ENCODE measurements at places on chromosomes 7 and 10.

DNA sequence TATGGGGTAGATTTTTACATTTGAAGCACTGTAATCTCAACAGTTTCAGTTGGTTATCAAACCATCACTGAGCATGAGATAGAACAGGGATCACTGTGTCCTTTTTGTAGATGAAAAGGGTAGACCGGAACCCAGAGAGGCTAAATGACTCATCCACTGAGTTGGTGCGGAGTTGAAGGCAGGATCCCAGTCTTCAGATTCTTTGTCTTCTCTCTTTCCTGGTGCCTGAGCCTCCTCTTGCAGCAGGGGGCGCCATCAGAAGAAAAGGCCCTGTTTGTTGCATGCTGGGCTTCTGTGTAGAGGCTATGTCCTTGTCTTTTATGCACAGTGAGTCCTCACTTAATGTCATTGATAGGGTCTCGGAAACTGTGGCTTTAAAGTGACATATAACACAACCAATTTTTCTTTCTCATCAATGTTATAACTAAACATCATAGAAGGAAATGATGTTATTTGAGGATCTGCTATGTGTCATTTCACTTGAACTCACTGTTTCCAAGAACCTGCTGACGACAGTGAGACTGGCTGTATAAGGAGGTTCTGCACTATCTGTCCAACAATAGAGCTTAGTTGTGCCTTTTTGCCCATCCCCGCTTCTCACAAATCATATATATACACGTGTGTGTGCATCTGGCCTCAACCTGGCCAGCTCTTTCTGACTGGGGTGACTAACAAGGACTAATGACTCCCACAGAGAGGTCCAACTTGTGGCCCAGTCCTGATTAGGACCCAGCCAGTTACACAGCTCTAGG is 14.3 kb downstream of the ZNF282 start:
- DNase-seq, result peak; percentile 37

- no peak for DNase-seq
These were observed 70.2 kb upstream of the LAMB4 start for GRCh38 chr7:108200326-108200725.

- no peak for DNase-seq
These were observed 46.1 kb upstream of the SEPTIN7 start for GRCh38 chr7:35754741-35755140.

DNA sequence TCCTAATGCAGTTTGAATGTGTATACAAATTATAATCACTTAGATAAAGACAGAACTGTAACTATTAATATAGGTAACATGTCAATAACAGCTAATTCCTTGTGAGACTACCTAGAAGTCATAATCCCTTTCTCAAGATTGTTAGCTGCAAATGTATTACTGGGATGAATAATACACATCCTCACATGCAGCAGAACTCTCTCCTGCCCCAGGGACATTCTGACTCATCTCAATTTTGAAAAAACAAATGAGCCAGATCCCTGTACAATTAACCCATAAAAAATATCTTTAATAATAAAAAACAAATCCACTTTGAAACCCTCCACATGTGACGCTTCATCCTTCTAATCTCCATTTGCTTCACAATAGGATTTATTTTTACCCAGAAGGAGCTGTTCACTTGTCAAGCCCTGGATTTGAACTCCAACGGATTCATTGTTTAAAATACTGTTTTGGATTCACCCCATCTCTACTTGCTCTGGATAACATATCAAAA is 428.4 kb upstream of the TEX47 start:
- no peak for DNase-seq

DNA sequence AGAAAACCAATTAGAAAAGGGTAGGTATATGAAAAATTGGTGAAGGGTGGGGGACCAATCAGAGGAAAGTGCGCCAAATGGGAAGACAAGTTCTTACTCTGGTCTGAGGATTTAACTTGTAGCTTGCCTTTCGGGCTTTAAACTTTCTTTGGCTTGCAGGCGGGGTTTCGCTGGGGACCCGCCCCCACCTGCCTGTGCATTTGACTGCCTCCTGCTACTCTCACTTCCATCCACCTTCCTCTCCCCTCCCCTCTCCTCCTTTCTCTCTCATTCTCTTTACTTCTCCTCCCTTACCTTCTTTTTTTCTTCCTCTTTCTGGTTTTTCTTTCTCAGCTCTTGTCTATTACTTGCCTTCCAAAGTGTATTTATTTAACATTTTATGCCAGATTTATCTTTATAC is 278.8 kb downstream of the DNAJB9 start:
- DNase-seq, result no peak

GRCh38 chr7:74429153-74429747 is 24.5 kb upstream of the GTF2IRD1 start:
- DNase-seq, result no peak

- no peak for DNase-seq
These were observed 52.7 kb downstream of the TAS2R16 start for GRCh38 chr7:122942765-122943164.

- no peak for DNase-seq
These were observed 18.5 kb downstream of the VSTM2A start for GRCh38 chr7:54560723-54561122.

- no peak for DNase-seq
These were observed 10.9 kb downstream of the TECPR1 start for GRCh38 chr7:98240961-98241673.

DNA sequence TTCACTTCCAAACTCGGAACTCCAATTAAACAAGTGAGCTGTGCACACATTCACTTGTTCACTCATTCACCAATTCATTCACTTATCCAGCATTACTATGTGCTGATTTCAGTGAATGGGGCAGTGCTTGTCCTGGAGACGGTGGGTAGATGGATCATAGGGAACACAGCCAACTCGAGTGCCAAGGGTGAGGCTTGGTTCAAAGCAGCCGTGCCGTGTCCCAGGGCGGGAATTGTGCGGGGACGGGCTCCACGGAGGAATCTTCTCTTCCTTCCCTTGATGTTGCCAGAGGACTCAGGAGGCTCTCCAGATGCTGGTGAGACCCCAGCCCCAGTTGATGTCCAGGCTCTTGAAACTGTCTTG is 2.9 kb downstream of the SH2D4B start:
- DNase-seq, result no peak

DNA sequence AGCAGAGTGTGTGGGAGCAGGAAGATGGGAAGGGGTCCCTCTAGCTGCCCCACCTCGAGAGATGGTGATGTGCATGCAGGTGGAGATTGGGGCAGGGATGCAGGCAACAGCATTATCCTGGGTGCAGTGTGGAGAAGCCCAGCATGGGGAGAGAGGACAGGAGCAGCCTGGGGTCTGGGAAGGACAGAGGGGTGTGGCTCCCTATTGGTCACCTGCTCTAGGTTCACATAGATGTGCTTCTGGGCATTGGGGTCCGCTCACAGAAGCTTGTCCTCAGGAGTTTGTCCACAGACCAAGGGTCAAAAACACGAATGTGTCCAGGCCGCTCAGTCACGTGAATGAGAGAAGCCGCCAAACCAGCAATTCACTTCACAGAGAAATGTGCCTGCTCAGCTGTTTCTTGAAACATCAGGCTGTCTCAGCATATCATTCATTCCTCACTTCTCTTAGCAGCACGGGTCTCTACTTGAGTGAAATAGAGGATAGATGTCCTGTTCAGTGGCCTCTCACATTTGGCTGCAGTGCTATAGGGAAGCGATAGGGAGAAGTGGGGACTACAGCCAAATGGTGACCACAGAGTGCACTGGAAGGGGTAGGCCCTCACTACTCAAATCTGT is 11.5 kb upstream of the SLC29A3 start:
- DNase-seq, result no peak

DNA sequence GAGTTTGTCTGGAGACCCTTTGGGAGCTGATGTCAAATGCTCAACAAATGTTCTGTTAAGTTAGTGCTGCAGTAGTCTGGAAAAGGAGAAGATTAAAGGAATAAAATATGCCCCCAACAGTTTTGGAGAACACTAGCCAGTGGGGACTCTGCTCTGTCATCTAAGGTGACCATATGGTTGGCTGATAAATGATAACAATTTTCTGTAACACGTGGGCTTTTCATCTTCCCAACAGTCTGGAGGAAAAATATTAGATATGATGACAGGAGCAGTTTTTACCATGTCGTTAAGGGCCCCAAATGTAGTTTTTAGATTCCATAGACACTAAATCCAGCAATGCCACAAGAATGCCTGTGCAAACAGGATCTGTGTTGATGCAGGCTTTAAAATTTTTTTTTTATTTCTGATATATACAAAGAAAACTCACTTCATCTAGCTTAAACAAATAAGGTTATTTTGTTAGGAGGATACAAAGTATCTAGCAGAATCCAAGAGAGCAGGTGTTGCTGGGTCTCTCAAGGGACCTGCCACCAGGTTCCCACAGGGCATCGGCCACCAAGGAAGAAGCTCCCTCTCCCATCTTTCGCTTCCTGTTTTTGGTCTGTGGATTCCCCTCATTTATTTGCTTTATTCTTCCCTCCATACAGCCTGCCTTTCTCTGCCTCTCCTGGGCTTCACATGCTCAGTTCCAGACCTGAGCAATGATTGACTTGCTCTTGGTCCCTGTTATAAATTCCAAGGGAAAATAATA is 6.2 kb upstream of the CFAP58 start:
- DNase-seq, result no peak

GRCh38 chr7:78702770-78703169 is 750.7 kb downstream of the MAGI2 start:
- DNase-seq, result no peak

DNA sequence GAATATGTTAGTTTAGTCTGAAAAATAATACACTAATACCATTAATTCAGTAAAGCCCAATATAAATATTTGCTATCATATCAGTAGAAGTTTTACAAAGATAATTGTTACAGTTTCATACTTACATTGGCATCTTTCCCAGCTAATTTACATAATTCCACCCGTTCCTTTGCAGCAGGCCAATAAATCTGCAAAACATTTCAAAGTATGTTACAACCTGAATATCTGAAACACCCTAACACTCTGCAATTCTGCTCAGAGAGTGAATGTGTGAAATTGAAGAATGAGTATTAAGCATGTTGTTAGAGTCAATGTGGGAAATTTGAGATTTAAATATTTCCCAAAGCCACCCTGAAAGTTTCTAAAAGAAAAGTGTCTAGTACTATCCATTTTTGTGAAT is 105.5 kb downstream of the SEMA3D start:
- no peak for DNase-seq

DNA sequence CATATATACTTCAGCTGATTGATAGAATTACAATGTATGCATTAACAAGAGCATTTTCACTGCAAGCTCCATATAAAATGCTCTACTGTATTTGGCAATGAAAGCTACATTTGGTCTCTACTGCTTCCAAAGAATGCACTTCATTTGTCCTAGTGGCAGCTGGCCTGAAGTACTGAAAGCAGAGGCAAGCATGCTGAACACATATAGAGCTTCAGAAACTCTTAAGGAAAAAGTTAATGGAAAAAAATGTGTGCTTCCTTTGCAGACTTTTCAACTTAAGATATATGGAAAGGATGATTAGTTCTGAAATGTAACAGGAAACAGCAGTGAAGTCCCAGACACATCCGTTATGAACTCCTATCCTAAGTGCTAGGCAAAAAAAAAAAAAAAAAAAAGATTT is 537.1 kb upstream of the POM121L12 start:
- DNase-seq, result no peak

- DNase-seq, result no peak
These were observed 48.5 kb upstream of the MKX start for GRCh38 chr10:27794157-27794556.

- DNase-seq, result no peak
These were observed 28.4 kb downstream of the TNRC18 start for GRCh38 chr7:5395246-5395645.

GRCh38 chr7:131331806-131332205 is 4.1 kb downstream of the MKLN1 start:
- no peak for DNase-seq

- no peak for DNase-seq
These were observed 143.8 kb downstream of the TES start for GRCh38 chr7:116354171-116354545.

DNA sequence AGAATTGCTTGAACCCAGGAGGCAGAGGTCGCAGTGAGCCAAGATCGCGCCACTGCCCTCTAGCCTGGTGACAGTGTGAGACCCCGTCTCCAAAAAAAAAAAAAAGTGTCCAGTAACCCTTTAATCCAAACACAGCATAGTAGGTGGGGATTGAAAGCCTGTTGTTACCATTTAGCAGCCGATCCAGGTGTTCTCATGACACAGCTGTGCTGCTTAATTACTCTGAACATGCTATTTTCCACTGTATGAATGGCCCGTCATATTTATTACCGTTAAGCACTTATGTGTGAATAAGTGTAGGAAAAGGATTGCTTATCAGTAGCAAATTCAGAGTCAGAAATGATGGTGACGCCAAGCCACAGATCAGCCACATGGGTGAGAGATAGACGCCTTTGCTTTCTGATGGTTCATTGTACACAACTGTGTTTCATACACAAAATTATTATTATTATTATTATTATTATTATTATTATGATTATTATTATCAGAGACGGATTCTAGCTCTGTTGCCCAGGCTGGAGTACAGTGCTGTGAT is 11.6 kb upstream of the ORAI2 start:
- no peak for DNase-seq

- no peak for DNase-seq
These were observed 46.2 kb upstream of the OSBPL3 start for GRCh38 chr7:25026156-25026555.

DNA sequence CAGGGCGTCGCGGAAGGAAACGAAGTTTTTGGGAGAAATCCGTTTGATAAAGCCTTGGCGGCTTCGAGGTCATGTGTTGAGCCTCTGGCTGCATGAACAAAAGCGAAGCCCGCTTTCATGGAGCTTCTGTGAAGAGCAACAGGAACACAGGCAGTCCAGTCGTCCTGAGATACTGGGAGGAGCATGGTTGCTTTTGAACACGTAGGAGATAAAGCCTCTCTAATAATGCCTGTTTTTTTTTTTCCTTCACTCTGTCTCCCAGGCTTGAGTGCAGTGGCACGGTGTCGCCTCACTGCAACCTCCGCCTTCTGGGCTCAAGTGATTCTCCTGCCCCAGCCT is 473 bp upstream of the ZNF32 start:
- DNase-seq, result no peak

DNA sequence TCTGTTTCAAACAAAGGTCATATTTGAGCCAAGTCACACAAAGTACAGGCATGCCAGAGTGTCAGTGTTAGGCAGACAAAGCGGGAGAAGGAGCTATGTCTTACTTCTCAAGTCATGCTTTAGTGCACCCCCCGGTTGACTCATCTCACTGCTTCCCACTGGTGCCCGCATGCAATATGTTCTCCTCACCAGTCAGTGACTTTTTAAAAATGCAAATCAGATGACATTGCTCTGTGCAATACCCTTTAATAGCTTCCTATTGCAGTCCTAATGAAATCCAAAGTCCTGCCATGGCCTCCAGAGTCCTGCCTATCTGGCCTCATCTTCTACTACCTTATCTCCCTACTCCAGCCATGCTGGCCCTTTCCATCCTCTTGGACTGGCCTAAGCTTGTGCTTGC is 429.1 kb downstream of the ACTR3B start:
- DNase-seq, result no peak

GRCh38 chr7:73521636-73522104 is 423 bp downstream of the BAZ1B start:
- DNase-seq, result peak; percentile 25

- DNase-seq, result no peak
These were observed 1.7 kb downstream of the PTPRN2 start for GRCh38 chr7:158585721-158586498.

GRCh38 chr10:15197276-15197675 is 28.8 kb upstream of the NMT2 start:
- DNase-seq, result no peak
